ENCODE measurements at places on chromosomes 2 and 18. TPM values are rescaled to one million over a fixed set of nuclear protein-coding genes. Genes with fewer than 3 reads are reported as not detected.

DNA sequence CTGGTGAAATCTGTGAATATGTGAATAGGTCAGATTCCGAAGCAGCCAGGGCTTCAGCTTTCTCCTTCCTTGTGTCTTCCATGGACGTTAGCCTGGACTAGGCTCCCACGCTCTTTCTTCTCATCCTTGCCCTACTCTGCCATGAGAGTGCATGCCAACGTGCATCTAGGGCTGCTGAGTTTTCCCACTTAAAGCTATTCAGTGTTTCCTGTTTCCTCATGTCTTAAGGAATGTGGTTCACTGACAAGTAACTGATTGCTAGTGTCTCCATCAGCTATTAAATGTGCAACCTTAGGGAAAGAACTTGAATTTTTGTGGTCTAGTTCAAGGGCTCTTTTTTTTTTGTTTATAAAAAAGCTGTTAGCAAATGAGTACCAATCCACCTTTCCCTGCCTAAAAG lies 642.3 kb upstream of the LINC00305 start:
- no peaks in the 10 kb centered on the region for H3K36me3 ChIP-seq
- DNase-seq, result no peak
- H3K27me3 ChIP-seq, result no peaks in the 10 kb centered on the region

FTCDNL1 gene
- 6.2 TPM for total RNA-seq

WDR12 gene
- 7.5 TPM for total RNA-seq

- H3K27me3 ChIP-seq, result no peaks in the 10 kb centered on the region
- H3K36me3 ChIP-seq, result no peaks in the 10 kb centered on the region
- peaks cover 11% of the 10 kb centered on the region for H3K4me1 ChIP-seq
- no peak overlapping the region for H3K4me3 ChIP-seq
- DNase-seq, result no peak
These were observed 3.0 kb downstream of the DPP4 start for GRCh38 chr2:162071001-162071400.

GRCh38 chr2:241796209-241796608 lies 12.8 kb upstream of the NEU4 start:
- no peak overlapping the region for H3K4me3 ChIP-seq
- H3K27ac ChIP-seq, result no peak overlapping the region
- no peaks in the 10 kb centered on the region for H3K27me3 ChIP-seq
- no peaks in the 10 kb centered on the region for H3K4me1 ChIP-seq
- DNase-seq, result no peak

NLRC4 gene
- 0.33 TPM for total RNA-seq

GRCh38 chr2:241822264-241822623 lies 13.3 kb downstream of the NEU4 start:
- no peak overlapping the region for H3K4me3 ChIP-seq
- H3K27ac ChIP-seq, result no peak overlapping the region
- H3K4me1 ChIP-seq, result no peaks in the 10 kb centered on the region
- no peak for DNase-seq
- no peaks in the 10 kb centered on the region for H3K36me3 ChIP-seq
- no peaks in the 10 kb centered on the region for H3K27me3 ChIP-seq

NAT8 gene
- total RNA-seq, result not detected

UGT1A3 gene
- total RNA-seq, result not detected
